ENCODE measurements at places on chromosomes 4 and X. TPM values are rescaled to one million over a fixed set of nuclear protein-coding genes. Genes with fewer than 3 reads are reported as not detected.

Gene HTN1
- total RNA-seq, result not detected

DNA sequence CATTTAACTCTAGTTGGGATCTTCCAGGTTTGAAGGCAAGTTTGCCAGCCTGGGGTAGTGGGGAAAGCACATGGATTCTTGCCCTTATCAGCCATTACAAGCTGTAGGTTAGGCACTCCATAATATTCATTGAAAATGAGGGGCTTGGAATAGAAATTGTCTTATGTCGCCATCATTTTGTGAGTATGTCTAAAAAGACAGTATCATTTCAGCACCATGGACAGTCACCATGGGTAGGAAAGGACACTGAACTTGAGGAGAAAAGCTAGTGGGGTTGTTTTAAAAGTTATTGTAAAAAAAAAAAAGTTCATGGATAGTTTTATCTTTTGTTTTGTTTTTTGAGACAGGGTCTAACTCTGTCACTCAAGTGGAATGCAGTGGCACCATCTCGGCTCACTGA, 356.1 kb downstream of the HNRNPD start:
- no peak for DNase-seq

GRCh38 chr4:87050596-87050995, 115.8 kb downstream of the AFF1 start:
- DNase-seq, result no peak

DNA sequence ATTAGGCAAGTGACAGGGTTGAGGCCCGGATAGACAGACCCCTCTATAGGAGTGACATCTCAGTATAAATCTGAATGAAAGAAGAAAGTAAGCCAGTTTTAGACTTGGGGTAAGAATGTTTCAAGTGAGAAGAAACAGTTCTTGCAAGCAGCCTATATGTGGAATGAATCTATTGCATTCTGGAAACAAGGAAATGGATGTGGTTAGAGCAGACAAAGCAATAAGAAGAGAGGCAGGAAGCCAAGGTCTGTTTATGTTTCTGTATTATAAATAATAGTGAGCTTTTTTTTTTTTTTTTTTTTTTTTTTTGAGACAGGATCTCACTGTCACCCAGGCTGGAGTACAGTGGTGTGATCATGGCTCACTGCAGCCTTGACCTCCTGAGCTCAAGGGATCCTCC, 255.8 kb downstream of the UNC5C start:
- DNase-seq, result no peak

GRCh38 chrX:68490644-68491043, 8.2 kb upstream of the YIPF6 start:
- no peak for DNase-seq

- DNase-seq, result no peak
Measured at GRCh38 chrX:129025376-129025775, 497.9 kb downstream of the SMARCA1 start.

DNA sequence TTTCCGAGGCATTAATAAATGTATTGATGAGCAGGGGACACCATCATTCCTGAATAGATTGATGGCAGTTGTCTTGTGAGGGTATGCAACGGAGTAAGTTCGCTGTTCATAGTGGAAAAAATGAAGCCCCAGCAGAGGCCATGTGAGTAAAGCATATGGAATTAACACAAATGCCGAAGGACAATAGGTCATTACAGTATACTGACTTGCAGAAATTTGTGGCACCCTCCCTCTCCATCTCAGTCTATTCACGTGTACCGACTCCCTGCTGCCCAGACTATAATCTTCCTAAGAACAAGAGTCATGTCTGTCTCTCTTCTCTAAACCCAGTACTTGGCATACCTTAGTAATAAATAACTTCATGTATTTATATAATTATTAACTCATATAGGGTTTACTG, 47.1 kb upstream of the PCDH10 start:
- no peak for DNase-seq

GRCh38 chrX:136196691-136197155, 49.4 kb downstream of the FHL1 start:
- no peak for DNase-seq
